ENCODE measurements at places on chromosomes 3 and 15.
A peak's percentile ranks its signal among the peaks of the same experiment; 100 is the strongest.

DNA sequence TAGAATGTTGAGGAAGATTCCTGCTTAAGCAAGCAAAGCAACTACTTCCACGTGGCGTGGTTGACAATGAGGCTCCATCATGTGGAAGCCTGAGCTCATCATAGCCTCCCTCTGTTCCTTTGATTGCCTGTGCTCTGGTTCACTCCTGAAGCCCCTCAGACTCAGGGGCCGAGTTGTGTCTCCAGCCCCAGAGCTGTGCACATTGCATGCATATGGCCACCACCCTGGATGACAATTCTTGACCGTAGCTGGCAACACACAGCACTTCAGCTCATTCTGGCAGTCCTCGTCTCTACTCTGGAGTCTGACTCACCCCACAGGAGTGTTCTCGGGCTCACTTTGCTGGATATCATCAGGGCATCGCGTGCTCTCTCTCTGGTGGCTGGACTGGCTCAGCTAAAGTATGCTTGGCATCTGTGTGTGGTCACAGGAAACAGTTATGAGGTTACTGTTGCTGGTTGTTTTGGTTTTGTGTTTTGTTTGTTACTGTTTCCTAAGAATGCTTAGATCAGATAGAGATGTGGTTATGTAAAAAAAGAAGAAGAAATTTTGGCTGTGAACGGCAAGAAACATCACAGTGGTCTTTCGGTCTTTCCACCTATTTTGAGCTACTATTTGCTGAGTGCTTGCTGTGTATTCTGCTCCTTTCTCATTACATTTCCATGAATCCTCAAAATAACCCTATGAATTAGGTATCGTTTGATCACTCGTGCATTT, 41.6 kb upstream of the MRPS22 start:
- peak; percentile 100 for DNase-seq

- no peak for DNase-seq
These were observed 168.2 kb downstream of the MBNL1 start for GRCh38 chr3:152436707-152437590.

DNA sequence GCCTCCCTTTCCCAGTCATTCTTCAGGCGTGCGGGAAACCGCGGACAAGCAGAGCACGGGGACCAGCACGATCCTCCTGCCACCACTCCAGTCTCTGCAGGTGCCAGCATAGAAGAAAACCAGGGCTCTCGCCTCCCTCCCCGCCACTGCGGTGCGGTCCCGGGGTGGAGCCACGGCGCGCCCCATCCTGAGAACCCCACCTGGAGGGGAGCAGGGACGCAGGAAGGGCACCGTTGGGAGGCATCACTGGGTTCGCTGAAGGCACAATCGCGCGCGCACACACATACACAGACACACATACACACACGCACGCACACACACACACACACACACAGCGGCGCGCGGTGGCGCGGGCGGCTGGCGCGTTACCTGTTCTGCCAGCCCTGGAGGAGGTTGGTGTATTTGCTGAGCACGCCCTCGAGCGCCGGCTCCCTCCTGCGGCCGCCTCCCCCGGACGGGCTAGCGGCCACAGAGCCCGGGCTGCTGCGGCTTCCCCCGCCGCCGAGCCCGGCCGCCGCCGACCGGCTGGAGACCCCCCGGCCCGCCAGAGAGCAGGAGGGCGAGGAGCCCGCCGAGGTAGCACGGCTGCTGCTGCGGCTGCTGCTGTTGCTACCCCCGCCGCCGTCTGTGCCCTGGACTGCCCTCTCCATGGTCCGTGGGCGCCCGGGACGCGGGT, 394 bp downstream of the OSBPL10 start:
- DNase-seq = peak; percentile 57

GRCh38 chr3:100226712-100227429, 33.9 kb upstream of the TBC1D23 start:
- peak; percentile 74 for DNase-seq

DNA sequence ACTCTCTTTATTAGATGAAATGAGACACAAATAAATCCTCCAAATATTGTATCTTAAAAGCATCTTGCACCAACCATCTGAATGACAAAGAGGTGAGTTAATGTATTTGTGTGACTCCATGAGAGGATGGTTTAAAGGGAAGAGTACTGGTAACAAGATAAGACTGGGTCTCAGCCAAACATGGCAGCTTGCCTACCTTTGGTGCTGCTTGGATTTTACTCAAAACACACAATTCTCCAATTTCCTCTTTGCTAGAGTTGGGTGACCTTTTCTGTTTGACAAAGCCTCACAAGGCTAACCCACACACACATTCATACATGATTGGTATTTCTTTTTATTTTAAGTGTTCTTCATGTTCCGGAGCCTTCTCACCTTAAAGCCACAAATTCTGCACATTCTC, 506.4 kb downstream of the FGF12 start:
- no peak for DNase-seq

DNA sequence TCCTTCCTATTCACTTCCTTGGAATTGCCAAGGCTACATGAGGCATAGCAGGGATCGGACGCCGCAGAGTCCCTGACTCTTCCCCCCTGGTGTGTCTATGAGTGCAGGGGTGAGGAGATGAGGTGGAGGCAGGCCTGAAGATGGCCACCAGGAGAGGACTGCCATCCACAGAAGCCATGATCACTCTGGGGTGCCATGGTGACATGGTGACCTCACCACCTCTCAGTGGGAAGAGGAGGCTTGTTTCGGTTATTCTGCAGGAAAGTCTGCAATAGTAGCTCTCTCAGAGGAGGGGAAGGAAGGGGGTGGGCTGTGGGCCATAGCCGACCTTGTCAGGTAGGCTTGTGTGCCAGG, 57.0 kb upstream of the LIMD1 start:
- DNase-seq = no peak

DNA sequence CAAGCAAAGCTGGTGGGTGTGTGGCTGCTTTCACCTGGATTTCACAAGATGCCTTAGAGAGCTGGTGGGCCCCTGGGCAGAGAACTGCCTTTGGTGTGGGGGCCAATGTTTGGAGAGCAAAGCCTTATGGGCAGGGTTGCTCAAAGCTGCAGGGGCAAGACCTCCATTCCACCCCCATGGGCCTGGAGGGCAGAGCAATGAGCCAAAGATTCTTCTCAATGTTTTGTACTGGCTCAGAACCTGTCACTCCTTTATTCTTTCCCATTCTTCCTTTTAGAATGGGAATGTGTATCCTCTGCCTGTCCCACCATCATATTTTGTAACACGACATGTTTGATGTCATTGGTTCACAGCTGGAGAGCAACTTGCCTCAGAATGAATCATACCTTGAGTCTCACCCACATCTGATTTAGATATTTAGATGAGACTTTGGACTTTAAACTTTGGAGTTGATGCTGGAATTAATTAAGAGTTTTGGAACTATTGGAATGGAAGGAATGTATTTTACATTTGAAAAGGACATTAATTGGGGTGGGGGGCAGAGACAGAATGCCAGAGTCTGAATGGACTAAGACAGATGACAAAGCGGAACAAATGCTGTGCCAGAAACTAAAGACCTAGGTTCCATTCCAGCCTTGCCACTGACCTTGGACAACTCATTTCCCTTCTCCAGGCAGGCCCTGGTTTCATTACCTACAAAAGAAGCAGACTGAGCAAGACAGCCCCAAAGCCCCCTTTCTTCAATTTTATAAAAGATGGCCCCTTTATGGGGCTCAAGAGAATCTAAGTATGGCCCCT, 72.9 kb downstream of the DAPK2 start:
- peak; percentile 19 for DNase-seq

GRCh38 chr3:88621586-88621985, 471.8 kb downstream of the C3orf38 start:
- DNase-seq = no peak

DNA sequence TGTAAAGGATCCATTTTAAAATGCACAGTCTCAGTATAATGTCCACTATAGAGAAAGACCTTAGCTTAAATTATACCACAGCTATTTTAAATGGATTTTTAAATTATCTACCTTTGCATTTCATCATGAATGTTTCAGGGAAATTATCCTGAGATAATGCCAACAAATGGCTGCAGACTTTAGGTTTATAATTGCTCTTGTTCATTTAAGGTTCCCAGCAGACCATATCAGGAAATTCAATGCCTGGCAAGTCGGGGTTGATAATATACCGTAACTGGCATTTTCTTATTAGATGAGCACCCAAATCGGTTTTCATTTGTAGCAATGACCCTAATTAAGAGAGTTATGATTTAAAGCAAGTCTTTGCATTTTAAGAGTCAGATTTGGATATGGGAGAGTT, 227.1 kb upstream of the ARRDC4 start:
- no peak for DNase-seq

DNA sequence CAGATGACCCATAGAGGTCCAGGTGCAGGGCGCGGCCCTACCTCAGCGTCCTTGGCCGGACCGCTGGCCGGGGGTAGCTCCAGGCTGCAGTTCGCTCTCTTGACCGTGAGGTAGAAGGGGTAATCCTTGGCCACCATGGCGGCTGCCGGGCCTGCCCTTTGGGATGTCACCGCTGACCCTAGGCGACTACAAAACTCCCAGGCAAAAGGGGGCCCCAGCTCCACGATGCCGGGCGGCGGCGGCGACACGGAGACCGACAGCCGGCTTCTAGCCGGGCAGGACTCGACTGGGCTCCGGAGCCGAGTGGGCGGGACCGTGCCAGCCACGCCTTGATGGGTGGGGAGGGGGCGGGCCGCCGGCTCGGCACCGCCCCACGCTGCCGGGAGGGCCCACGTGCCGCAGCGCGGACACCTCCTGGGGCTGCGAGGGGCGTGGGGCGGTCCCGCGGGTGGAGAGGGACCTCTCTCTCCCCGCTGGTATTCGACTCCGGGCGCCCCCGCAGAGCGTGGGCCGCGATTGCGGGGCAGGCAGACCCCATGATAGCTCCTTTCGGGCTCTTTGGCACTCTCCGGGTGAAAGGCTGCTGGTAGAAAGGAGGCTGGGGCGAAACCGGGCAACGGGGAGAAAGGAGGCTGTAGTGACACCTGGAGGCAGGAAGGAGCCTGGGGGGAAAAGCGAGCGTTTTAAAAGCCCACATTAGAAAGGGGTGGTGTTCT, at the start of gene ARHGEF3:
TSS of gene ARHGEF3 (minus strand) at position 288 of the 716 bp plus-strand sequence. CDS start at position 137, 151 bp downstream.
- DNase-seq = peak; percentile 60

DNA sequence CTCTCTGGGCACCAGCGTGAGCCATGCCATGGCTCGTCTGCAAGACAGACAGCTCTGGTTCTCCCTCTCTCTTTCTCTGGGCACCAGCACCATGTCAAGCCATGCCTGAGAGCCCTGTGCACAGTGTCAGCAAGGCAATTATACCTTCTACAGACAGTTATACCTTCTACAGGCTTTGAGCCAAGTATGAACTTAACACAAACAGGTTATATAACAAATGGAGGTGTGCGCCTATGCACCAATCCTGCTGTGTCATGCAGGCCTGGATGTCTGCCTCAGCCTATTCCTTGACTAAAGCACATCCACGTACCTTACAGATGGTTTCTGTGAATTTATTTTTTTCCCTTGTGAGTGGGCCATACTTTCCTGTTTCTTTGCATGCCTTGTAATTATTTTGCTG, 5.9 kb upstream of the FBXL2 start:
- DNase-seq = no peak

GRCh38 chr3:172040981-172041963, 1.9 kb downstream of the FNDC3B start:
- peak; percentile 79 for DNase-seq

GRCh38 chr15:57387564-57388076, 11.3 kb downstream of the CGNL1 start:
- no peak for DNase-seq

- no peak for DNase-seq
These were observed 144.3 kb downstream of the TNIK start for GRCh38 chr3:171315919-171316318.

DNA sequence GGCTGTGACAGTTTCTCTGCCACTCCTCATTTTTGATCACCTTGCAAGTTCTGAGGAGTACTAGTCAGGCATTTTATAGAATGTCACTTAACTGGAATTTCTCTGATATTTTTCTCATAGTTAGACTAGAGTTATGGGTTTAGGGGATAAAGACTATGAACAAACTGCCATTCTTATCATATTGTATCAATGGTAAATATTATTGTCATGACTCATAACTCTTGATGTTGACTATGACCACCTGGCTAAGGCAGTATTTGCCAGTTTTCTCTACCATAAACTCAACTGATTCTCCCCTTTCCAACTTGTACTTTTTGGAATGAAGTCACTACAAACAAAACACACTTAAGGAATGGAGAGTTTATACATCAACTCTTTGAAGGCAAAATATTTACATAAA, 22.7 kb upstream of the OR5K1 start:
- DNase-seq = no peak

GRCh38 chr3:161305095-161305991, 66.0 kb downstream of the SPTSSB start:
- DNase-seq = peak; percentile 16

GRCh38 chr3:166457382-166457781, 620.2 kb upstream of the BCHE start:
- no peak for DNase-seq

DNA sequence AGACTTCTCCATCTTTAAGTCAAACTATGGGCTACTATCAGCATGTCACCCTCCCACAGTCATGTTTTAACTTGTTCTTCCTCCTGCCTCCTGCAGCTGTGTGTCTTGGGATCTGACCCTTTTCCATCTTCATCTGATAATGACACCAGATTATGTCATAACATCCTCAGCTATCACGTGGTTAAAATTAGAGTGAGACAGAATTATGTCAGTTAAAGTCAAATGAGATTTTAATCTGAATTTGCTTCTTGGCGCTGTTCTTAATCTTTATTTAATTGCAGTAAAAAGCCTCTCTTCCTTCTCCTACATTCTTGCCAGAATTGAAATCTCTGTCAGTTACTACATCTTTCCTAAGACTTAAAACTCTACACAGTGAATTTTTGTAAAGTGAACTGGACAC, 107.2 kb downstream of the ARPP21 start:
- DNase-seq = no peak
